ENCODE measurements at places on chromosomes 12 and 14.

GRCh38 chr12:46452061-46452615, 79.6 kb upstream of the SLC38A2 start:
- DNase-seq: no peak

- DNase-seq: no peak
Observed at GRCh38 chr14:90194706-90195105, 61.6 kb upstream of the PSMC1 start.

- no peak for DNase-seq
Observed at GRCh38 chr14:23076785-23077408, 18.0 kb downstream of the ACIN1 start.

GRCh38 chr12:31308116-31308515, 17.8 kb downstream of the SINHCAF start:
- no peak for DNase-seq

DNA sequence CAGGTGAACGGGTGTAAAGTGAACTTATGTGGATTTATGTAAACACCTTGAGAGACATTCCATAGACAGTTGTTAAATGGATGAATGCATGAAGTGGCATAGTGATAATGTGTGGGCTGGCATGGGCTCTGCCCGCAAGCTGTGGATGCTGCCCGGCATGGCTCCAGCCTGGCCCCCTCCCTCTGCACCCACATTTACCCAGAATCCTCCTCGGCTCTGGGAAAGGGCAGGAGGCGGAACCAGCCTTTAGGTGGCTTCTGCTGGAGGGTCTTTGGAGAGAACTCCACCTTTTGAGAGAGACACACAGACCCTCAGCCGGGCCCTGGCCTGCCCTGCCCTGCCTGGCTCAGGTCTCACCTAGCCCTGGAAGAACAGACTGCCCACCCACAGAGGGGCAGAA, 18.7 kb downstream of the RASAL1 start:
- no peak for DNase-seq

GRCh38 chr14:64733899-64734298, 29.7 kb downstream of the PLEKHG3 start:
- DNase-seq: no peak

DNA sequence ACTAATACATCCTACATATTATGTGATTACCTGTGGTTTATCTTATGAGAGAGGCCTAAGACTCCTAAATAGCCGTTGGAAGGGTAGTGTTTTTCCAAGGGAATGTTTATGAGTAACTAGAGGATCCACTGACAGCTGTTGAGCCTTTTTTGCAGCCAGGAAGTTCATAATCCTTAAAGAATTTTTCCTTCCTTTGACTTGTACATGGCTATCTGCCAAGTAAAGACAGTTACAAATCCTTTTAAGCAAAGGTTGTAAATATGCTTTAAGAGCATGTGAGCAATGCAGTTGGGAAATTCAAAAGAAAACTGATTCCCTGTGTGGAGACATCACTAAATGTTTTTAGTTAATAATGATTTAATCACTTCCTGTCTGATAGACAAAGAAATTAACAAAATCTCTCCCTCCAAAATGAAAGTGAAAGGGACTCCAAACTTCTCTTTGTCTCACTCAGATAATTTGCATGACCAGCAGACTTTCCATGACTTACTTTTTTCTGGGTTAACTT, 333.8 kb downstream of the PDZRN4 start:
- DNase-seq: no peak

DNA sequence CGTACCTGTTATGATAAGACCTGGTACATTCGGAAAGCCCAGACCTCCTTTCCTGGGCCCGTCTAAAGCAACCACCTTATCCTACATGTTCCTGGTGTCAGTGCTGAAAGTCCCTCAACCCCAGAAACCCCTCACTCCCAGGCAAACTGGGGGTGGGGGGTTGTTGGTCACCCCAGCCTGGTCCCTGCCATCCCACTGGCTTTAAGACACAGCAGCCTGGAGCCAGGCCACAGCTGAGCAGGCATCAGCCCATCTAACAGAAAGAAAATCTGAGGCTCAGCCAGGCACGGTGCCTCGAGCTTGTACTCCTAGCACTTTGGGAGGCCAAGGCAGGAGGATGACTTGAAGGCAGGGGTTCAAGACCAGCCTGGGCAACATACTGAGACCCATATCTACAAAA, 4.5 kb downstream of the SELPLG start:
- no peak for DNase-seq

- no peak for DNase-seq
Observed at GRCh38 chr12:1369938-1370500, 224.4 kb downstream of the FBXL14 start.

GRCh38 chr12:108289350-108290161, 49.6 kb downstream of the CMKLR1 start:
- DNase-seq: no peak

GRCh38 chr12:56626701-56627100, 3.4 kb downstream of the BAZ2A start:
- no peak for DNase-seq
